CD4-positive, alpha-beta T cell treated with Interleukin-4 for 1 hour (primary cell): ENCODE measurements at places on chromosomes 5 and 9.
A peak's percentile ranks its signal among the peaks of the same experiment; 100 is the strongest.

DNA sequence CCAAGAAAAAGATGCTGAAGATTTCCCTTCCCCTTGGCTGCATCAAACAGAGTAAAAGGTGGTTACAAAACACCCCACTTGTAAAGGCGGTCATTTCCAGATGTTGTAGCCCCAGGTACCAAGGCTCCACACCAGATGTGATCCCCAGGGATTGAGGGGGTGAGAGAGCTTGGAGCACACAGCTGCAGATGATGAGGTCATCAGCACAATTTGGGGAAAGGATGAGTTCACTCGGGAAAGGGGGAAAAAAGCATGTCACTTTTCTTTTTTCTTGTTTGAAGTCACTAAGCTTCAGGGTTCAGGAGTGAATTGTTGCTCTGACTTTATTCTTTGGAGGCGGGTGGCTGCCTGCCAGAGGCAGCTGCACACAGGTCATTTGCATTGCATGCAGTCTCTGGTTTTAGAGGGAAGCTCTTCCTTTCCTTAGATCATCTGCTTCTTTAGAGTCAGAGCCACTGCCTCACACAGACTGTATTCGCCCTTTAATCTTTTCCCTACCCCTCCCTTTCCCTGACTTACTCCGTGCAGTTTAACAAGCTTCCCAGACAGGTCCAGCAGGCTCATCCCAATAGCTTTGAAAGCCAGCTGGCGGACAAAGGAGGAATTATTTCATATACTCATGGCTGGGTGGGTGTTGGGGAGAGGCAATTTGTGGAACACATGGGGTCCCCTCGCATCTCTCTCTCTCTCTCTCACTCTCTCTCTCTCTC is 409.3 kb upstream of the SLC24A2 start:
- no peak for DNase-seq

DNA sequence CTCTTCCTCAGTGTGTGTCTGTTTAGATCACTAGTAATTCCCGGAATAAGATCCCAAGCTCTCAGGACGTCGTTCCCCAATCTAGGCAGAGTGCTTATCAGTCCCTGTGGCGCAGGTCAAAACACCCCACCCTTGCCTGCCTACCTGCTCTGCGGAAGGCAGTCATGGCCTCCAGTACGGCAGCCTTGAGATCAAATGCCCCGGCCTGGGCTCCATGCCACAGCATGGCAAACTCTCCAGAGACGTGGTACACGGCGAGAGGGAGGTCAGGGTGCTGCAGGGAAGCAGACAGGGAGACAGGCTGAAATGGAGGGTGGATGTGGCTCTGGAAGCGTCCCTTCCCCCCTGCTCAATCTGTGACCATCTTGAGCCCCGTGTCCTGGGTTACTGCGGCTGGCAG is 12.0 kb upstream of the HDHD3 start:
- no peak for DNase-seq

- DNase-seq, result no peak
Measured at GRCh38 chr5:143676802-143677201, 135.2 kb upstream of the HMHB1 start.

DNA sequence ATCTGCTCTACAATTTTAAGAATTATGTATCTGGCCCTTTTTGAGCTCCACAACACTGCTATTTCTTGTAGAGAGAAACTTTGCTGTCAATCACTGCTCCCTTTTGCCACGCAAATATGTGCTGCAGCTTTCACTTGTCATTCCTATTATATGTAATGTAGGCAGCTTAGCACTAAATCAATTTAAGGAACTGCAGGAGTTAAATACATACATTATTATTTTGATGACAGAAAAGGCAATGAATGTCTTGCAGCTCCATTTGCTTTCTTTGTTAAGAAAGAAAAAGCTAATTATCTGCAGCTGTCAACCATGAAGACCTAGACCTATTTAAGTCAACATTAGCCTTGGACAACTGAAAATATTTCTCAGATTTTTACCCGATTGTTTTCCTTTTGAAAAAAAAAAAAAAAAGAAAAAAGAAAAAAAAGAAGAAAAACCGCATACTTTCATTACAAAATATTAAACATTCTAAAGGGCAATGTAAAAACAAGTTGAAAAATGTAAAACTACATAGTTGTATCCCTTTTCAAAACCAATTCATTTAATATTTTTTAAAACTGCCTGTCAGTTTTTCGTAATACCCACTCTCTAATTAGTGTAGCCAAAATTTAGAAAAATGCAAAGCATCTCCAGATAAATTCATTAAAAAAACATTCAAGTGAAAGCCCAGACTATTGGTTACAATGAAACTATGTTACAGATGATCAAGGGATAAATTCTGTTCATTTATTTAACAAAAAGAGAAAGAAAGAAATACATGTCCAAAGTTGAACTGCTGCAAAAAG is 57.2 kb downstream of the RFX3 start:
- DNase-seq, result no peak

DNA sequence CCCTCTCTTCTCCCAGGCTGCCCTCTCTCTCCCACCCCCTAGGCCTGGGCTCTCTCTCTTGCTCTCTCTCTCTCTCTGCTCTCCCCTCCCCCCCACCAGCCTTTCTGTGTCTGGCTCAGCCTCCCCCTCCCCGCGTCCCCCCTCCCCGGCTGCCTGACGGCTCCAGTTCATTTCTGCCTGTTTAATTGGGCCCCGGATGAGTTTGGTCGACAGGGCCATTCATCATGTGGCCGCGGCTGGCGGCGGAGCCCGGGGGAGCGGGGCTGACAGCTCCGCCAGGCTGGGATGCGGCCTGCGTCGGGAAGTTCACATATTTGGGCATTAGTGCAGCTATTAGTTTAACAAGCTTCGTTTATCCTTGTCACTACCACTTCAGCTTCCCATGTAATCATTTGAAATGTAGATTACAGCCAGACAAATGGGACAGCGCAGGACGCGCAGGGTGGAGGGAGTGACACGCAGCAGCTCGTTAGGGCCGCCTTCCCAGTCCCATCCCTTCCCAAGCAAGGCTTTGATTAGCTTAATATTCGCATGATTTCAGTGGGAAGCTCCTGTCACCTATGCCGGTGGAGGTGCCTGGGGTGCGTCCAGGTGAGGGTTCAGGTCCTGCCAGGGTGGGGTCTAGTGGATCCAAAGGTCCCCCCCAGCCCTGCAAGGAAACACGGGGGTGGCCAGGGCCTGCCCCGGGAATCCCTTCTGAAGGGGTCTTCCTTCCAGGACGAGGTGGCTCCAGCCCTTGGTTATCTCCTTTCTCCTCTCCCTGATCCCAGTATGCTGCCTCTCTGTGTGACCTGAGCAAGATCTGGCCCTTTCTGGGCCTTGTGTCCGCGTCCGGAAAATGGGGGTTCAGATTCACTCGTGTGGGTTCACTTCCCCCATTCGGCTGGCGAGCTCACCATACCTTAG is 214.8 kb downstream of the PAX5 start:
- DNase-seq, result no peak

GRCh38 chr9:137952976-137953666 is 75.5 kb downstream of the CACNA1B start:
- DNase-seq, result no peak

DNA sequence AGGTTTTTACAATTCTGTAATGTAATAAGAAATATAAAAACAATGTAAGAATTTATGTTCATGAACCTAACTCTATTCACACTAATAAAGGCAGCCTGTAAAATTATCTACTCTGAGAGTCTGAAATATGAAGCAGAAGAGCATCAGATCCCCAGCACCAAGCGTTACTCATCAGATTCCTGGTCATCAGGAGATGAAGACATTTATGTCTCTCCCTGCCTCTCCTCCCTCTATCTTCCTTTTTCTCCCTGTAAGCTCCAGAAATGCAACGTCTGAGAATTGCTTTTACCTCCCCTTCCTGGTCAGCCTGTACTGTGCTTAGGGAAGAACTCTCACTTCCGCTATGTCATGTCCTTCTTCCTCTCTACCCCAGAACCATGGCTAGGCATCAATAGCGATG is 114.4 kb upstream of the SLIT3 start:
- no peak for DNase-seq

DNA sequence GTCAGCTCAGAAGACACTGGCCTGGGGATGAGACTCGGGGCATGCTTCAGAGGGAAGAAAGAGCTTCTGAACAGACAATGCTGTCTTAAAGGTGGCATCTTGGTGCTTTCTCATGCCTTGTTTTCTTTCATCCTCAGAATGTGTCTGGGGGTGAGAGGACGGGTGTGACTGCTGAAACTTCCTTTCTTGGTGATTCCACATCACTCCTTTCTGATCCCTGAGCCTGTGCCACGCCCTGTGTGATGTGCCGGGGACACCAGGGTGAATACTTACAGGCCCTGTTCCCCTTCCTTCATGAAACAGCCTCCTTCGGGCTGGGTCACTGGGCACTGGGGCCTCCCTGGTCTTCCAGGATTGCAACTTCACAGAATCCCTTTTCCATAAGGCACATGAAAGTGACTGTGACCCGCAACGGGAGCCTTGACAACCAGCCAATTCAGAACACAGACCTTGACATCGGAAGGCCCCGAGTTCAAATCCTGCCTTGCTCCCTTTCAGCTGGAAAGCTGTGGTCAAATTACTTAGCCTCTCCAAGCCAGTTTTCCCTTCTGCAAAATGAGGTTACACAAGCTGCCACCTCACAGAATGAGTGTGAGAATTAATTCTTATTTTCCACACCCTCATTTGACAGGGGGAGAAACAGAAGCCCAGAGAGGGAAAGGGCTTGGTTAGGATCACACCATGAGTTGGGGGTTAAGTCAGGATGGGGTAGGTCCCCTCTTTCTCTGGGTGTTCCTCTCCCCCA is 44.1 kb upstream of the IL17B start:
- DNase-seq, result no peak

DNA sequence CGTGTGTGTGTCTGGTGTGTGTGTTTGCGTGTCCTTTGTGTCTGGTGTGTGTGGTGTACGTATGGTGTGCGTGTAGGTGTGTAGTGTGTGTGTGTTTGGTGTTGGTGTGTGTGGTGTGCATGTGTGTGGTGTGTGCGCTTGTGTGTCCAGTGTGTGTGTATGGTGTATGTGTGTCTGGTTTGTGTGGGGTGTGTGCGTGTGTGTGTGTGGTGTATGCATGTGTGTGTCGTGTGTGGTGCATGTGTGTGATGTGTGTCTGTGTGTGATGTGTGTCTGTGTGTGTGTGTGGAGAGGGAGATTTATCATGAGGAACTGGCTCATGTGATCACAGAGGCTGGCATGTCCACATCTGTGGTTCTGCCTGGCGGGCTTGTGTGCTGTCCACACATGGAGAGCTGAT is 71.7 kb downstream of the CACNA1B start:
- DNase-seq, result no peak

DNA sequence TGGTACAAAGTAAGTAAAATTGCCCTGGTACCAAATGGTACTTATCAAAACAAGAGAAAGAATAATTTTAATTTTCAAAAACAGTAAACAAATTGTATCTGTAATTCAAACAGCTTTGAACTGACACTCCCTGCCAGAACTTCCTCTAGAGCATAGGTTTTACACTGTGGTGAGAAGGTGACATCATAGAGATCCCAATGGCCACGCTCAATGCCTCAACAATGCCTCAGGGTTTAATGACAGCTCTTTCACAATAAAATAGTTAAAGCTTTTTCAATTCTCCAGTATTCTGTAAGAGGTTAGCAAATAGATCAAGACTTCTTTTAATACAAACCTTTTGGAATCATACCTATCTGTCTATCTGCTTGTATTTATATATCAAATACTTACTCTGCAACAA is 437.1 kb downstream of the PRR16 start:
- DNase-seq, result no peak

DNA sequence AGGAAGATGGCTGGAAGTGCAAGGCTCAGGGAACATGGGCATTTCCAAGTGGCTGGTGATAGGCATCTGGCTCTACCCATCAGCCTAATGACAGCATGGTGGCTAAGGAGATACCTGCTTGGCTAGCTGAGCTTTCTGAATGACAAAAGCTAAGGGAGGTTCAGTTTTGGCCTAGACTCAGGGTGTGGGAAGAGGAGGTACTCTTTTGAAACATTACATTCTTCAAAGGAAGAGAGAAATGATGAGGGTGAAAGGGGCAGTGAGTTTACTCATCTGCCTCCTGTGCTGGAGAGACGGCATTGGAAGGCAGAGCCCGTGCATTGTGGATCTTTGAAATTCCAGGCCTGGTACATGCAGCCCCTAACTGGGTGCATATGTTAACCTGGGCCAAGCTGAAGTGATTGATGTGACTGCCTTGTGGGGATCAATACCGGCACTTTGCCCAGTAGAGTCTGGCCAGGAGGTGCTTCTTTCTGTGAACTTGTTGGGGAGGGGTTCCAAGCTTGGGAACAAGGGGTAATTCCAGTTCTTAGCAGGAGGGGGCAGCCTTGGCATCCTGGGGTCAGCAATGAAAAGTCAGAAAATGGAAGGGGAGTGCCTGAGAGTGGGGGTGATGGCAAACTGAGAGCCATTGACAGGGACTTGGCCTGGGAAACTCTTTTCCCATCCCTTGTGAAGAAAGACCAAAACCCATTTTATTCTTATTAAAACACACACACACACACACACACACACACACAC is 108.6 kb downstream of the ACER2 start:
- DNase-seq, result no peak

- no peak for DNase-seq
Measured at GRCh38 chr5:129460936-129461710, 1.0 kb downstream of the ADAMTS19 start.

GRCh38 chr9:124359855-124360678 is 55.2 kb downstream of the PSMB7 start:
- no peak for DNase-seq

- DNase-seq, result no peak
Measured at GRCh38 chr9:95341293-95341962, 23.9 kb upstream of the FANCC start.

GRCh38 chr5:76867827-76868693 is 18.2 kb downstream of the S100Z start:
- DNase-seq, result peak; percentile 60

DNA sequence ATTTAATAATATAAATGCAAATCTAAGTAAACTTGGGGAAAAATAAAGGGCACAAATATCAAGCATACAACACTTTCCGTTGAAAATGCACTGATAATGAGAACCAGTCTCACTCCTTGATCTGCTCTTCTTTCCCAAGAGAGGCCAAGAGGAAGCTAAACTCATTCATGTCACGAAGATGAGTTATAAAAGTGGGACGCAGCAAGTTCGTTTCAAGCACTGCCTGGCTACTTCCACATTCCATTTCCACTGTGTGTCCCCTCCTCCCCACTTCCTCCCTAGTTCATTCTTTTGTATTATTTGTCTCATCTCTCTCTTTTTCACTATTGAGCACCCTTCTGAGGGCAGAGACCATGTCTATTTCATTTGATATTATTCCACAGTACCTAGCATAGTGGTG is 158.1 kb downstream of the SLC24A2 start:
- DNase-seq, result no peak

DNA sequence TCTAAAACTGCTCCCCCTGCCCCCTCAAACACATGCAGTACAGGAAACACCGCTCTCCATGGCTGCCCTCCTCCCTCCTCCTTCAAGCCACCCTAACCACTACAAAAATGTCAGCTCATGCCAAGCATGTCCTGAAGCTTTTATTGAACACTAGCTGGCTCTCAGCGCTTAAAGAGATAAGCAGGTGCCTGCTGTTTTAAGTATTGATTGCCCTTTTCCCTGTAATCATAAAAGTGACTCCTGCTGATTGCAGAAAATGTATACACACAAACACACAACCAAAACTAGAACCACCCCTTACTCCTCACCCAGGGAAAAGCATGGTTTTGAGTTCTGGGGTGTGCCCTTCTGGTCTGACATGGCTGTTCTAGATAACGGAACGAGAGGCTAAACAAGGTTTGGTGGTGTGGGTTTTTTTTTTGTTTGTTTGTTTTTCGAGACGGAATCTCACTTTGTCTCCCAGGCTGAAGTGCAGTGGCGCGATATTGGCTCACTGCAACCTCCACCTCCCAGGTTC is 3.7 kb upstream of the UCK1 start:
- DNase-seq, result no peak

GRCh38 chr5:172437445-172438318 is 16.6 kb downstream of the SH3PXD2B start:
- DNase-seq, result no peak
